Left forelimb (tissue), 1 donor: ENCODE measurements at places on chromosomes 6 and 20.

- DNase-seq = no peak
These were observed 51.9 kb upstream of the SLC22A16 start for GRCh38 chr6:110528101-110528929.

GRCh38 chr6:43444036-43444435, 11.3 kb downstream of the DLK2 start:
- DNase-seq = no peak

GRCh38 chr20:40449144-40449690, 239.8 kb downstream of the MAFB start:
- DNase-seq = no peak

DNA sequence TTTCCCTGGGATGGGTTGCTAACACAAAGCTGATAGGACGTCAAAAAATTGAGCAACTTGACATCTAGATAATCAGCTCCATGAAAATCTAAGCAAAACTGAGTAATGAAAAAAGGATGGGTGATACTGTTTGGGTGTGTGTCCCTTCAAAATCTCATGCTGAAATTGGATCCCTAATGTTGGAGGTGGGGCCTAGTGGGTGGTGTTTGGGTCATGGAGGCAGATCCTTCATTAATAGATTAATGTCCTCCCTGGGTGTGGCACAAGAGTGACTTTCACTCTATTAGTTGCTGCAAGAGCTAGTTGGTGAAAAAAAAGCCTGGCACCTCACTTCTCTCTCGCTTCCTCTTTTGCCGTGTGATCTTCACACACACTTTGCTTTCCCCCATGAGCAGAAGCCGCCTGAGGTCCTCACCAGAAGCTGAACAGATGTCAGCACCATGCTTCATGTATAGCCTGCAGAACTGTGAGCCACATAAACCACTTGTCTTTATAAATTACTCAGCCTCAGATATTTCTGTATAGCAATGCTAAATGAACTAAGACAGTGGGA, 160.9 kb downstream of the FRK start:
- no peak for DNase-seq

DNA sequence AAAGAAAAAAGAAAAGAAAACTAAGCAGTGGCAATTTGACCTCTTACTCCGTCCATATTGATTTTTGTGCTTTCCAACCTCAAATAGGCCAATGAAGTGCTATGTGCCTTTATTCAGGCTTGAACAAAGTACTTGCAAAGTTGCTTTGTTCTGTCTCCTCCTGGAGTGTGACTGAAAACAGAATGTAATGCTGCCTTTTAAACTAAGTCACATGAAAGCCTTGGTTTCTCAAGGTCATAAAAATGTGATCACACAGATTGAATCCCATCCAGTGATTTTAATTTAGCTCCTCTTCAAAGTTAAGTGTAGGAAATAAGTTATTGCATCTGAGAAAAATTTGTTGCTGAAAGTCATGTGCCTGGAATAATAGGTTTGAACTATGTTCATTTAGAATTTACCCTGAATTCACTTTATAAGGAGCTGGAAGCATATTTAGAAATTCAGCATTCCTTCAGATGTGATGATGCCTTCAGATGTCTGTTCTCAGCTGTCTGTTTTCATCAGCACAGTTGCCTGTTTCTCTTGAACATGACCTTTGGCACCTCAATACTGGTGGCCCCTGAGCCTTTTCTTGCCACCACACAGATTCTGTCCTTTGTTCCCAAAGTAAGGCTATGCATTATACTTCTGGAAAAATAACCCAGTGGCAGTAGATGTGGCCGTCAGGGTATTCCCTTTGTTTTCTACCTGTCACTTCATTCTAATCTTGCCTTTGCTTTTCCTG, 48.8 kb downstream of the KIZ start:
- no peak for DNase-seq

DNA sequence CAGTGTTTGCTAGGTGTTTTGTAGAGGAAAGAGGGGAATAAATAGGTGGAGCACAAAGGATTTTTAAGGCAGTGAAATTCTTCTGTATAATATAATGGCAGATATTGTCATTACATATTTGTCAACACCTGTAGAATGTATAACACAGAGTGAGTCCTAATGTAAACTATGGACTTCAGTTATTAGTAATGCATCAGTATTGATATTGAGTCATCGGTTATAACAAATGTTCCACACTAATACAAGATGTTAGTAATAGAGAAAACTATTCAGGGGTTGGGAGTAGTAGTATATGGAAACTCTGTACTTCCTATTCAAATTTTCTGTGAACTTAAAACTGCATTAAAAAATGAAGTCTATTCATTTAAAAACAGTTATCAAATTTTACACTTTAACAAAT, 299.2 kb downstream of the UBE3D start:
- no peak for DNase-seq

DNA sequence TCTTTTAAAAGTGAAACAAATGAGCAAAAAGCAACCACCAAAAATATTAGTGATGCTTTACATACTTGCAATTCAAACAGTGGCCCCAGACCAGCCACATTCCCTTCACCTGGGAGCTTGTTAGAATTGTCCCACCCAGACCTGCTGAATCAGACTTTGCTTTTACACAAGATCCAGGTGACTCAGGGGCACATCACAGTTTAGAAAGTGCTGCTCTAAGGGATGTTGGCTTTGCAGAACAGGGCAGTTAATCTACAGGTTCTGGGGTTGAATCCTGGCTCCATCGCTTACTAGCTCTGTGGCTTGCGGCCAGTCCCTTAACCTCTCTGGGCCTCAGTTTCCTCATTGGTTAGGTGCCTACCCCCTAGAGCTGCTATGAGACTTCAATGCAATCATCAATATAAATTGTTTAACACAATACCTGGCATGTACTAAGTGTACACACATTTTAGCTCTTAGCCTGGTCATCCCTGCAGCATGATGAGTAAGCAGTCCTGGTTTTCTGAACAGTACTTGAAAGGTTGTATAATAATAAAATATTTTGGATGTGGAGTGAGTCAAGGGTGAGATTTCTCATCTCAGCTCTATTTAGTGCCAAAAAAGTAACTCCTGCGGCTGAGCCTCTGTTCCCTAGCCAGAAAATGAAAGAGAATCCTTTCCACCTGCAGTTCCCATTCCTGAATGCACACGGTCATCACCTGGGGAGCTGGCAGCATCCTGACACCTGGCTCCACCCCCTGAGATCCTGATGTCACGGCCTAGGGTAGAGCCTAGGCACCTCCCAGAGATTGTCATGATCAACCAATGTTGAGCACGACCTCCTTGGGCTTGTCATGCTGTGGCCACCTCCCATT, 162.7 kb downstream of the ANKRD60 start:
- peak; percentile 22 for DNase-seq

- DNase-seq = no peak
These were observed 669.4 kb downstream of the DHX35 start for GRCh38 chr20:39631557-39631956.

GRCh38 chr6:32962213-32962826, 6.1 kb upstream of the BRD2 start:
- DNase-seq = no peak

GRCh38 chr6:11814106-11814505, 35.5 kb upstream of the ADTRP start:
- no peak for DNase-seq

DNA sequence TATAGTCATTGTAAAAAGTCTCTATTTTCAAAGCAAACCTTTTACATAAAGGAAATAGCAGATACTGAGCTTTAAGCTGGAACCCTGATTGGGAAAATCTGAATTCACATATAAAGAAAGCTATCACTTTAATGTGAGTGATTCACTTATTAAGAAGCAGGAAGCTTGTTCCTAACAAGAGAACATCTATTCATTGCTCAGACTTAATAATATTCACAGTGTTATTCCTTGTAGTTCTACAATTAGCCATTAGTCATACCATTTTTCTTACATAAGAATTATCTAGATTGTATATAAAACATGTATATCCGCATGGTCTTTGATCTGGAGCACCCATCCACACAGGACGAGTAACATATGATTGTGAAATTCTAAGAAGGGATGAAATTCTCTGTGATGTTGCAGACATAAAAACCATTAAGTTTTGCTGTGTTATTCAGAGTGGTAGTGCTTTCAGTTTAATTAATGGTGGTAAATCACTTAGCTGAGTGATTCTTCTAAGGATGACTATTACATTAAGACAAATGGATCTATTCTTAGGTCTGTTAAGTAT, 71.1 kb upstream of the FOXQ1 start:
- no peak for DNase-seq

DNA sequence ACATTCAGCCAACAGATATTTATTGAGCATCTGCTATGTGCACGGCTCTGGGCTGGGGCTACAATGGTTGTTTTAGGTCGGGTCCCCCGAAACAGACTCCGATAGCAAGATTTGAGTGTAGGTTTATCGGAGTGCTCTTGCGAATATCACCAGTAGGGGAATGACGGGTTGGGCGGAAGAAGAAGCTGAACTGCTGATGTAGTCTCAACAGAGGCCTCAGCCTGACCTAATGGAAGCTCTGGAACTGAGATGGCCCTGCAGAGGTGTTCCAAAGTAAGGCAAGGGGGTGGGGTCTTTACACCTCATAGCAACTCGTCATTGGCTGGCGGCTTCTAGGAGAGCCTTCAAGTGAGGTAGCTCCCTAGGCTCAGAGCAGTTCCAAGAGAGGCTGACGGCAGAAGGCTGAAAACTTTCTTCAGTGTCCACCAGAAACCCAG, 1.1 kb downstream of the L3MBTL1 start:
- DNase-seq = no peak

- DNase-seq = no peak
These were observed 50.8 kb downstream of the MC3R start for GRCh38 chr20:56299362-56299761.

DNA sequence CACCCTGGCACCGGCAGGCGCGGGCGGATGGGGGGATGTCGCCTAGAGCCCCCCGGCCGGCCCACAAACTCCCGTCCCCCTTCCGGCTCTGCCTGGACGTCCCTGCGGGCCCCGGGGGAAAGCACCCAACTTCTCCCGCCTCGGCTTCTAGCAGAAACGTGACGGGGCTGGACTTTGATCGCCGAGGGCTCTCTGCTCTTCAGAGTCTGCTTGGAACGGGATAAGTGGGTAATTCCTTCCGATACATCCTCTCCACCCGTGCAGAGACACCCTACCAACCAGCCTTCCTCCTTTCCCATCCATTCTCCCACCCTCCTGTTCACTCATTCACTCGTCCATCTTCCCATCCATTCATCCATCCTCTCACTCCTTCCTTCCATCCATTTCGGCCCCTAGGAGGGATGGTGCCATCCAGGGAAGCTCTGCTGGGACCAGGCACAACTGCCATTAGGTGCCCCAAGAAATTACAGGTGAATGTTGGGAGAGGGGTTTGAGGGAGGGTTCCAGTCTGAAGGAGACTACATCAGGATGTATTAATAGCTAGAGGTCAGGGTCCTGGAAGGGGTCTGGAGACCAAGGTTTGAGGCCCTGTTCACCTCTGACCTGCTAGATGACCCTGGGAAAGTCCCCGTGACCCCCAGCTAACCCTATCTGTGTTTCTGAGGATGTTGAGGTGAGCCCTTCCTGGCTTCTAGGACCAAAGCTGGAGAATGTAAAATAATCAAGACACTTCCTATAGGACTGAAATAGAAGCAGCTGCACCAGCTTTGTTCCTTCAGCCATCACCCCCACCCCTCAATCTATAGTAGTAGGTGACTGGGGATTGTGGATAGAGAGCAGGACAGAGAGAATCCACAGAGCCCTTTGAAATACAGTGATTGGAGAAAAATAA, 538 bp downstream of the TTLL9 start:
- DNase-seq = no peak

GRCh38 chr6:16619777-16620176, 141.5 kb downstream of the ATXN1 start:
- no peak for DNase-seq

DNA sequence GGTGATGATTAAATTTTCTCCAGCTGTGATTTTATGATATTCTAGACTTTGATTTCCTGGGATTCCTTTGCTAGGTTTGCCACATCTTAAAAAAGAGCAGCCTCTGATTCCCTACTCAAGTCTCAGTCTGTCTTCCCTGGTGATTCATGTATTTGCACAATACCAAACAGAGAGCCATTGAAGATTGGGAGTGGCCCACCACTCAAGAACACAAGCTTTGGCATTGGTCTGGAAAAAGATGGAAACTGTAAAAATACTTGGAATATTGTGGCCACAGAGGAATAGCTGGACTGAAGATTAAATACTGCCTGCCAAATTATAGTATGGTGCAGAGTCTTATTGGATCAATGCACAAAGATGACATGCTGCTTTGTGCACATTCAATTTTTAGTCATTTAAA, 32.9 kb downstream of the PTCHD4 start:
- no peak for DNase-seq

DNA sequence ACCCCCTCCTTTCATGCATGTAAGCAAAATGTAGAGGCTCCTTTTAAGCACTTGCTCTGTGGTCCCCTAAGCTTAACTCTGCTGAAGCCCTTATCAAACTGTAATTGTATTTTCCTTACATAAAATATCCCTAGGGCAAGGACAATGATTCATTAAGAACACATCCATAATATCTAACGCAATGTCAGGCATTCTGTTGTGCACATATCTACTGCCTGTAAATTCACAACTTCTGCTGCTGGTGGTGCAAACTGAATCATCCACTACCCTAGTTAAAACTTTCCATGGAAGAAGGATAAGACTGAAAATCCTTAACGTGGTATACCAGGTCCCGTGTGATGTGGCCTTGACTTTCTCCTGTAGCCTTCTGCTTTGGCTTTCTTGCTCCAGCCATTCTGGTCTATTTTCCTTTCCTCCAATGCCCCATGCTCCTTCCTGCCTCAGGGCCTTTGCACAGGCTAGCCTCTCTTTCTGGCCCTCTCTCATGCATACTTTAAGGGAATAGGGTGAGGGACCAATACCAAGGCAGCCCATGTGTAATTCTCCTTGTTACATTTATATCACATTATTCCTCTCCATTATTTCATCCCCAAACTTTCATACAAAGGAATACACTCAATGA, 113.6 kb upstream of the ZFP64 start:
- no peak for DNase-seq

DNA sequence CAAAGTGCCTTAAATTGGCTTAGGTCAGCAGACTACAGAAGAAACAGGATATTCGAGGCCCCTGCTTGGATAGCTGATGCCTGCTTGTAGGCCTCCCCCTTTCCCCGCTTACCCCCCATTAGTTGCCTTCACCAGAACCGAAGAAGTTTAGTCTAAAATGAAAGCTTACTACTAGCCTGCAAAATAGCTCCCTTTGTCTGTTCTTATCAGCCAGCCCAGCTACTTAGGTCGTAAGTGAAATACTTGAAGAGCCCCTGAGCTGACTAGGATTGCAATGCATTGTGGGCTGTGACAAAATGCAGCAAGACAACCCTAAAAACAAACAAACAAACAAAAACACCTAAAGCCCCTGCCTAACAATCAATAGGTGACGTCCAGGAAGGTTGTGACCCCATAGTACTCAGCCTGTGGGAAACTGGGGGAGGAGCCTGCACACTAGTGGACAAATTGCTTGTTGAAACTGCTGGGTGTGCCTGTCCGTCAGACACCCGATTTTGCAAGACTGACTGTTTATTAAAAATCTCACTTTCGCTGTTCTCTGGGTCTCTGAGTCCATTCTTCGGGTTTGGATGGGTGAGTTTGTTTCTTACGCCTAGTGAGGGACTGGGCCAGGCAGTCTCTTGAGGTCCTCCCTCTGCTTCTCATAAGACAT, 105.0 kb upstream of the DUSP22 start:
- DNase-seq = no peak

- no peak for DNase-seq
These were observed 42.3 kb downstream of the ASXL1 start for GRCh38 chr20:32400476-32400875.
